ENCODE measurements at places on chromosomes 16 and 17.
A peak's percentile ranks its signal among the peaks of the same experiment; 100 is the strongest.

DNA sequence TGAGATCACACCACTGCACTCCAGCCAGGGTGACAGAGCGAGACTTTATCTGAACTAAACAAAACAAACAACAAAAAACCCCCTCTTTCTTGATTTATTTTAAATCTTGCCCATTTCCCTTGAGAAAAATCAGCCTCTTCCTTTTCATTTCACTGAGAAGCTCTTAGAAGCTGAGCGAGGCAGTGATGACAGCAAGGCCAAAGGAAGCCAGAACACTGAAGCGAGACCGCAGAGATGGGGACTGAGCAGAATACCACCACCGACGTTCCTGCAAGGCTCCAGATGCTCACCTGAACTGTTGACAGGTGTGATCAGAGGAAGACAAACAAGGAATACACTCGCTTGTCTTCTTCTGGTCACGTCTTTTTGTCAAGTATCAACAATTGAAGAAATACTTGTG is 30.5 kb upstream of the IRF8 start:
- no peak for DNase-seq

DNA sequence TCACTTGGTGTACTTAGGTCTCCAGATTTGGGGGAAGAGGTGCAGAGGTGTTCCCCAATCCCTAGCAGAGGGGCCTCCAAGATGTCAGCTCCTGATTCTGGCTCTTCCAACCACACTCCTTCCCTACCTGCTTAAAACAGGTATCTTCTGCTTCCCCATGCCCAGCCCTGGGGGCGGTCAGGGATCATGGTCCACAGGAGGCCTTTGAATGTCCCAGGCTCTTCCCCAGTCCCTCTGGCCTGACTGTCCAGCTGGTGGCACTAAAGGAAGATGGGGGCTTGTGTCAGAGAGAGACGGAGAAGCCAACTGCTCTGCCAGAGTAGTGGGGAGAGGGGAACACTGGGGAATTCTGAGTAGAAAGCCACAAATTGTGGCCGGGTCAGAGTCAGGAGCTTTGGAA is 3.8 kb downstream of the ARL4D start:
- no peak for DNase-seq

- DNase-seq, result peak; percentile 2
These were observed 103.6 kb upstream of the C16orf82 start for GRCh38 chr16:26963109-26963508.

DNA sequence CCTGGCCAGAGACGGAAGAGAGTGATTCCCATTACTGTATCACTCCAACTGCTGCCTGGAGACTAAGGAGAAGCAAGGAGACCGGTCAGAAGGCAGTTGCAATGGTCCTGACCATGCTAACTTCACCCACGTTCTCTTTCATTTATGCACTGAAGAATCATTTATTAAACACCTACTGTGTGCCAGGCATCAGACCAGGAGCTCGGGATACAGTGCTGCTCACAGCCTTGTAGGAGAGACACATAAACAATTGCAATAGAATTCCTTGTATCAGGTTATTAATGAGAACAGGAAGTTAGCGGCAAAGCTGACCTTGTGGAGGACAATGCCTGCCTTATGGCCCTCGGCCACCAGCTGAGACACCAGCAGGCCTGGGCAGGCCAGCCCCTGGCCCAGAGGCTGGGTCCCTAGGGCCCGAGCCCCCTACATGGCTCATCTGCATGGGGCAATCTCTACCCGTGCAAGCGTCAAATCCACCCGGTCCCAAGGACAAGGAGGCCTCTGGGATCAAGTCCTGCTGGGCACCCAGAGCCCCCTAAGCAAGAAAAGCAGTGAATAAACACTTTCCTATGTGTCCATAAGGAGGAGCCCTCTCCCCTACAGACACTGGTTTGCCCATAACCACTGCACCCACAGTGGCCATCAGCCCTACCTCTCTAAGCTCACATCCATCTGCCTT is 8.6 kb upstream of the ENPP7 start:
- no peak for DNase-seq

GRCh38 chr17:43619705-43620104 is 42.0 kb downstream of the MEOX1 start:
- DNase-seq, result no peak

DNA sequence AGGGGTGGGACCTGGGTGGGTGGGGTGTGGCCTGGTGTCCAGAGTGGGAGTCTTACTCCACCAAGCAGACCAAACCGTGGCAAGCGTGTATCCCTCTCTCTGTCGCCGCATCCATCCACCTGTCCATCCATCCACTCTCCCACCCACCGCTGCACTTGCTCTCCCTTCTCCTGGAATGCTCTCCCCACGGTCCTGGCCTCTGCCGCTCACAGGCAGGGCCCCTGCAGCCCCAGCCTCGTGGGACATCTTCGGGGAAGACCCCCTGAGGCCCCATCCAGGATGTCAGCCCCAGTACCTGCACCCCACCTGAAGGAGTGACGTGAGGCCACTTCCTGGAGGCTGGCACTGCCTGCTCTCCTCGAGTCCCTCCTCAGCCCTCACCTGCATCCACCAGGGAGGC is 189.5 kb upstream of the GSE1 start:
- DNase-seq, result no peak

GRCh38 chr17:42329025-42329976 is 41.0 kb downstream of the STAT5A start:
- no peak for DNase-seq

- no peak for DNase-seq
These were observed 50.0 kb downstream of the VMP1 start for GRCh38 chr17:59757470-59757869.

- peak; percentile 36 for DNase-seq
These were observed 1.1 kb upstream of the USP32 start for GRCh38 chr17:60392845-60393702.

GRCh38 chr16:15807603-15808009 is 49.2 kb downstream of the MYH11 start:
- DNase-seq, result no peak

DNA sequence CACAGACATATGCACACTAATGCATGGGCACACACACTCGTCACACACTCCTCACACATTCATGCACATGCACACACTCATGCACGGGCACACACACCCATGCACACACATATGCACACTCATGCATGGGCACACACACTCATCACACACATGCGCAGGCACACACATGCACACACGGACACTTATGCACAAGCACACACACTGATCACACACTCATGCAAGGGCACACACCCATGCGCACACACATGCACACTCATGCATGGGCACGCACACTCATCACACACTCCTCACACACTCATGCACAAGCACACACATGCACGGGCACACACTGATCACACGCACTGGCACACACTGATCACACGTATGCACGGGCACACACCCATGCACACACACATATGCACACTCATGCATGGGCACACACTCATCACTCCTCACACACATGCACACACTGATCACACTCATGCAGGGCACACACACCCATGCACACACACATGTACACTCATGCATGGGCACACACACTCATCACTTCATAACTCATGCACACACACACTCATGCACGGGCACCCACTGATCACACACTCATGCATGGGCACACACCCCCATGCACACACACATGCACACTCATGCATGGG is 16.1 kb downstream of the ADGRG1 start:
- DNase-seq, result no peak

DNA sequence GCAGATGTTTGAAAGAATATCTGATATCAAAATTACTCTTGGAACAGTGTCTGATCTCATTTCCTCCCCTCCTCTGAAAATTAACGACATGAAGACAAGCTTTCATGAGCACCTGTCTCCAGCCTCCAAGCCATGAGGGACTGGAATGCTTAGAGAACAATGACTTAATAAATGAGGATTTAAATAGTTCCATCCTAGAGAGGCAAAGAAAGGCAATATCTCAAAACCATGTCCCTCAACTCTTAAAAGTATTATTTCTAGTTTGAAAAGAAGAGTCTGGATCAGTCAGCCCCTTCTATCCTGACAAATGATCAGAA is 137.5 kb downstream of the ANKFN1 start:
- DNase-seq, result no peak

GRCh38 chr17:80771612-80772005 is 220.0 kb upstream of the CHMP6 start:
- no peak for DNase-seq

DNA sequence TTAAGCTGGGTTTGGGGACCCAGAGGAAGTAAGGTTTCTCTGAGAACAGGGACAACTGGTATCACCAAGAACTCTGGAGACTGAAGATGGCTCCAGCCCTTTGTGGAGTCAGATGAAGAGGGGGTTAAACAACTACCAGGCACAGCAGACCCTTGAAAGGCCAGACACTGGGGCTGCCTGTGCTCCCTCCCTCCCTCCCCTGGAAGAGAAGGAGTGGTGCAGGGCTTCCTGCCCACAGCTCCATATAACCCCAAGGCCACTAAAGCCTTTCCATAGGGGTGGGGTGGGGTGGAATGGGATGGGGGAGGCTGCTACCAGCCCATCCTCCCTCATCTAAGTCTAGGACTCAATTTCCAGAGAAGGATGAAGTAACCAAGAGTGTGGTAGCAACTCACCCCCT is 66.7 kb downstream of the CCDC182 start:
- no peak for DNase-seq

GRCh38 chr16:89727406-89728120 is 6.2 kb downstream of the ZNF276 start:
- no peak for DNase-seq

- DNase-seq, result no peak
These were observed 82.6 kb downstream of the C16orf78 start for GRCh38 chr16:49455991-49456745.

DNA sequence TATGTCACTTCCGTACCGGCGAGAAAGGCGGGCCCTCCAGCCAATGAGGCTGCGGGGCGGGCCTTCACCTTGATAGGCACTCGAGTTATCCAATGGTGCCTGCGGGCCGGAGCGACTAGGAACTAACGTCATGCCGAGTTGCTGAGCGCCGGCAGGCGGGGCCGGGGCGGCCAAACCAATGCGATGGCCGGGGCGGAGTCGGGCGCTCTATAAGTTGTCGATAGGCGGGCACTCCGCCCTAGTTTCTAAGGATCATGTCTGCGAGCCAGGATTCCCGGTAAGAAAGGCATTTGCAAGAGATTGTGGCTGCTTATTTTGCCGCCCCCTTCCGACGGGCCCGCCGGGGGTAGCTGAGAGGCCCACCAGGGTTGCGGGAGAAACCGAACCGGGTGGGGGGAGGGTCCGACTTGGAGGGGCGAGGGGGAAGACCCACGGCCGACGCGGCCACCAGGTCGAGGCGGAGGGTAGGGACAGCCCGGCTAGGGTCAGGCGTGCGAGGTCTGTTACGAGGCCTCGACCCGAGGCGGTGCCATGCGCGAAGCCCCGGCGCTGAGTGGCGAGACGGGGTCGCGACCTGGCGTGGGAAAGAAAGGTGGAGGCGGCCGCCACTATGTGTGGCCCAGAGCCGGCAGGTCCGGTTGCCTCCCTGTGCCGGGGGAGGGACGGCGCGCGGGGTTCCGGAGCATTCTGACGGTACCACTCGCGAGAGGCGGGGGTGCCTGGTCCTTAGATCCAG is 6.7 kb upstream of the CD68 start:
- DNase-seq, result peak; percentile 99

DNA sequence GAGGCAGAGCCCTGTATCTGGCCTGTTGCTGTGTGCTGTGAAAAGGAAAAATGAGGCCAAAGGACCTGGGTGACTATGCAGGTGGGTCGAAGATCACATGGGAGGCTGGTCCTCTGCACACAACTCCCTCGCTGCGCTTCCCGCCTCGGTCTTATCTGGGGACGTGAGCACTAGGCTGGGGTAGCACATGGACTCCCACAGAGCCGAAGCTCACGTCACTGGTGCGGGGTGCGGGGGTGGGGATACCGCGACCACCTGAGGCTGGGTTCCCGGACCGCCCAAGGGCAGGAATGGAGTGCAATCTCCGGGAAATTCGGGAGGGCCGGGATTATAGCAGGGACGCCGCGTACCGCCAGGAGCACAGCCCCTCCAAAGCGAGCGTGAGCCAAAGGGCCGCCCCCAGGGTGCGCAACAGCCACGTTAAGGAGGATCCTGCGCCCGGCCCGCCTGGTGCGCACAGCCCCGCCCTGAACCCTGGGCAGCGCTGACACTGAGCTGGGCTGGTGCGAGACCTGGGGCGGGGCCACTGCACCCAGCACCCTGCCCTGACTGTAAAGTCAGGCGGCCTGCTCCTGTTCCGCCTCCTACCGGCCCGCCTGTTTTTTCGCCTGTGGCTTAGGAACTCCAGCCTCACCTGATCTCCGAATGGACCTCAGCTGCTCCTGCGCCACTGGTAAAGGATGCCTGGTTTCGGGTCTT is 4.8 kb downstream of the MT1A start:
- DNase-seq, result peak; percentile 76

- no peak for DNase-seq
These were observed 34.5 kb upstream of the TMC5 start for GRCh38 chr16:19382887-19383816.

DNA sequence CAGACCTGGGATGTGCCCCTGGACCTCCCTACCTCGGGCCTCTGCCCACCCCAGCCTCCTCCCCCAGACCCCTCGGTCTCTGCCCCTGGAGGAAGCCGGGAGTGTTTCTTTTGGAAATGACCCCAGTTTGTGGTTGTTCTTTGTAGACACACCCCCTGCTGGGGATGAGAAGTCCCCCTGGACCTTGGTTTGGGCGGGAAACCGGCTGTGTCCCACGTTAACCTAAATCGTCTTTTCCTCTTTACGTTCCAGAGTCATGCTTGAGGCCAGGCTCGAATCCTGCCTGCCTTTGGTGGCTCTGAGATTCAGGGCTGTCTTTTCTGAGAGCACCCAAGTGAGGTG is 116.6 kb downstream of the METRNL start:
- DNase-seq, result no peak

GRCh38 chr16:57406881-57407280 is 2.3 kb downstream of the CCL17 start:
- DNase-seq, result no peak

DNA sequence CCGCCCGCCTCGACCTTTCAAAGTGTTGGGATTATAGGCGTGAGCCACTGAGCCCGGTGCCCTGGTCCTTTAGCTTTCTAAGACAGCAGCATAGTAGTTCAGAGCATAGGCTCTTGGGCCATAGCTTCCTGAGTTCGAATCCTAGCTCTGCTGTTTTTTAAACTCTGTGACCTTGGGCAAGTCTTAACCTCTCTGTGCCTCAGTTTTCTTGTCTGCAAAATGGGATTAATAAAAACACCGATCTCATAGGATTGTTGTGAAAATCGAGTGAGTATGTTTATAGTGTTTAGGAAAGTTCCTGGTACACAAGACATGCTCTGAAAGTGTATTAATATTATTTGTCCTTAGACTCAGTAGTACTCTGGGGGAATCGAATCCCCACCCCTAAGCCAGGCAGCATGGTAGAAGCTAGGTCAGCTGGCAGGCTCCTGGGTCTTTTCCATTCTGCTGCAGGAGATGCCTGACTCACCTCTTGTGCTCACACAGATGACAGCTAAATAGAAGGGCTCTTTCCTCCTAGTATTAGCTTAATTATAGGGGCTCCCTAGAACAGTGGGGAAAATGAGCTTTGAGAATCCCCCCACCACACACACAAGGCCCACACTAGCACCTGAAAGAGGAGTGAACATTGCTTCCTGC is 44.1 kb downstream of the PRKCB start:
- no peak for DNase-seq

GRCh38 chr17:82089723-82090548 is 8.1 kb downstream of the FASN start:
- no peak for DNase-seq
